ENCODE measurements at places on chromosomes 6 and 20.

GRCh38 chr6:16799279-16800193, 38.3 kb upstream of the ATXN1 start:
- DNase-seq = peak; percentile 65

DNA sequence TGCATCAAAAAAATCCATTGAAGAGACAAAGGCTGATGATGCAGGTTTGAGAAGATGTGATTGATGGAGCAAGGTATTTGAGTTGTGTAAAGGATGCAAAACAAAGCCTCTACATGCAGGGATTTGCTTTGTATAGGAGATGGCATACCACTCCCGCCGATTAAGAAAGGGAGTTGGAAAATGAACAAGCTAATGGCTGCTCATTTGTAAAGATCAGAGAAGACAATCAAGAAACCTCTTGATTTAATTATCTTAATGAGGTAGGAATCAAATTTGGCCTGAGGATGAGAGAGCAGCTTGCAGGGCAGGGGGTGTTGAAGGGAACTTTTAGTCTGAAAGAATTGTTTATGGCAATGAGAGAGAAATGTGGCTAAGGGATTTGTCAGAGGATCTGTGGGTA, 448.2 kb upstream of the ADGRB3 start:
- no peak for DNase-seq

GRCh38 chr20:58497076-58497641, 18.0 kb downstream of the APCDD1L start:
- no peak for DNase-seq

- DNase-seq = no peak
Observed at GRCh38 chr6:88238901-88239300, 72.8 kb upstream of the CNR1 start.

GRCh38 chr20:59182401-59183044, 18.9 kb downstream of the ZNF831 start:
- no peak for DNase-seq

DNA sequence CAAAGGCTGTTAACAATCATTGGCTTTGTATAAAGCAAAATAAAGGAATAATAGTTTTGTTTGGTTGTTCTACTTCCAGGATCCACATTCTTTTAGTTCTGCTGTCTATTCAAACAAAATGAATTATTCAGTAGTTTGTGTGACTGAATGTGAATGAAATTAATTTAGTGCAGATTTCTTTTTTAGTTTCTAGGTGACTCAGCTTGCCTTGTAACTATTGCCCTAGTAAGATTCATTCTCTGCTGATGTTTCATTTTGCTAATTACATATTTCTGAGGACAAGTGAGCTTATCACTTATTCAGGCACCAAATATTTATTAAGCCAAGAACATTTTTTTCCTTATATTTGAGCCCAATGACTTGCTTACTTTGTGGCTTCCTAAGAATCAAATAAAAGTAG, 46.5 kb upstream of the RIPOR2 start:
- no peak for DNase-seq

DNA sequence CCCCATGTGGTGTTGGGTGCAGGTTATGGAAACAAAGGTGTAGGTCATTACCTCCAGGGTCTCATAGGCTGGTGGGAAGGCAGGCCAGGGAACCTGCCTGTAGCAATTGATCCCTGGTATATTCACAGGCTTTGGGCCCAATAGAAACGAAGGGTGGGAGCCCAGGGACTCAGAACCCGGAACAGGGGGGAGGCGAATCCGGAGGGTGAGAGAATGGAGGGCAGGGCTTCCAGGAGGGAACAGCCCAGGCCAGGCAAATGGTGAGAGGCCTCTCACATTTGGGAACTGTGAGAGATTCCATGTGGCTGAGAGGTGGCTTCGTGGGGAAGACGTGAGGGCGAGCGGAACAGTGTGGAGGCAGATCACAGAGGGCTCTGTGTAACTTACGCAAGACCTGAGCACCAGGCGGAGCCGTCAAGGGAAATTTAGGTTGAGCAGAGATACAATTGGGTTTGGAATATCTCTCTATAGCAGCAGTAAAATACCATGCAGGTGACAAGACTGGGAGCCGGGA, 267.1 kb downstream of the ERMARD start:
- no peak for DNase-seq

- no peak for DNase-seq
Observed at GRCh38 chr6:34671367-34671766, 25.2 kb downstream of the ILRUN start.

DNA sequence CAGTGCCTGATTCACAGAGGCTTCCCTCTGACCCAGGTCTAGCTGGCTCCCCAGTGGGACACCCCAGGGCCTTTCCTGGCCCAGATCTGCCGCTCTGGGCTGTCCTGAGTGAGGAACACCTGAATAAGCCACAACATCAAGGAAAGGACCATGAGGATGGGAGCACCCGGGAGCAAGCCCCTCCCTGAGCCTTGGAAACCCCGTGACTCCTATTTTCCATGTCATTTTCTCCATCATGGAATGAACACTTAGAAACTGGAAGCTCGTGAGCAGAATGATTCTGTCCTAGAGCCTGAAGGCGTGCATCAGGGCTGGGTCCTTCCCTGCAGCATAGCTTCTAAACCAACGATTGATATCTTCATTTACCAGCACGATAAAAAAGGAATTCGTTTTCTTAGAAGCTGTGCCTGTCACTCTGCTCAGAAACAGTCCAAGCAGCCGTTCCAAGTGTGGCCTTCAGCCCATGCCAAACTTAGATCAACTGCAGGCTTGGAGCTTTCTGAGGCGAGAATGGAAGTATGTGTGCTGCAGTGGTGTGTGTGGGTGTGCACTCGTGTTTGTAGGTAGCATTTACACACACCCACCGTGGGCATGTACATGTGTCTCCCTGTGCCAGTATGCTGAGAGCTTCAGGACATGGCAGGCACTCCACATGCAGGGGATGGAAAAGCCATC, 83.2 kb upstream of the FOXC1 start:
- no peak for DNase-seq

- DNase-seq = no peak
Observed at GRCh38 chr20:60101201-60101890, 143.1 kb downstream of the CDH26 start.

DNA sequence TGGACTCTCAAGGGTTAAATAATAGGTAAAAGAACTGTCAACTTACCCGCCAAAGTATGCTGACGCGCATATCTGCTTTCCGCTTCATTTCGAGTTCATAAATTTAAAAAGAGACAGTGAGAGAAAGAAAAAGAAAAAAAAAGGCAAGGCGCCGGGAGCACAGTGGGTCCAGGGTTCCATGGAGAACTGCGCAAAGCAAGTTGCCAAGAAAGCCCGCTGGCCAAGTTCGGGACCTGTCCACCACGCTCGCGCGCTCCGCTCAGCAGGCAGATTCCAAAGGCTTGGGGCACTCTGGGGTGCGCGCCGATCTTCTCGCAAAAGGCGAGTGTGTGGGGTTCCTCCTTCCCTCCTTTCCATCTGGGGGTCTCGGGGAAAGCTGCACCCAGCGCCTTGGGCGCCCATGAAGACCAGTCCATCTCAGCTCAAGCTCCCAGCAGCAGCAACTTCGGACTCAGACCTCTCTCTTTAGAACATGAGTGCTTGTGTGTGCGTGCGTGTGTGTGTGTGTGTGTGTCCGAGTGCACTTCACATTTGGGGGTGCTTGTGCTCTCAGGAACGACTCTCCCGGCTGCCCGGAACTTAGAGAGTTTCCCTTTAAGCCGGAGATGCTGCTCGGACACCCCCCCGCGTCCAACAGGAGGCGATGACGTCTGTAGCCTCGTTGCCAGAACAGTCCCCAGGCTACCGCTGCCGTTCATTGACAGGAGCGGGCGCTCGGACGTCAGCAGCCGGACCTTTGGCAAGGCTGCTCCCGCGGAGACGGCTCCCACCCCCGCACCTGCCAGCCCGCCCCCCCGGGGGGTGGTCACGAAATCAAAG, 180.0 kb downstream of the TBXT start:
- peak; percentile 20 for DNase-seq

- DNase-seq = no peak
Observed at GRCh38 chr6:16694781-16695578, 66.3 kb downstream of the ATXN1 start.

- DNase-seq = no peak
Observed at GRCh38 chr6:41955412-41955811, 13.8 kb upstream of the CCND3 start.

DNA sequence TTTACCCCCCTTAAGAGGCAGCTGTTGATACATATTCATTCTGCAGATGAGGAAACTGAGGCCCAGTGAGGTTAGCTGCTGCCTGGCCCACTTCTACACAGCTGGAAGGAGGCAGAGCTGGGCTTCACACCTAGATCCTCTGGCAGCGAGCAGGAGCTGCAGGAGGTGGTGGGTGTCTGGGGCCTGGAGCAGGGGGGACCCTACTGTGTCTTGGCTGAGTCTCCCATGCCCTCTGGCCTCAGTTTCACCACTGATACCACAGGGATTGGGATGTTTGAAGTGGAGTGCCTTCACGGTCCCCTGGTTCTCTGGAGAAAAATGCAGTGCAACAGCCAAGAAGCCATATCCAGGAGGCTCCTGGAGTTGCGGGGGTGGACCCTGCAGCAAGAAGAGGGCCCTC, 8.2 kb upstream of the BPIFA2 start:
- no peak for DNase-seq

- peak; percentile 21 for DNase-seq
Observed at GRCh38 chr6:88982720-88983119, 19.3 kb upstream of the RNGTT start.

GRCh38 chr6:151498327-151498726, 4.5 kb downstream of the CCDC170 start:
- no peak for DNase-seq

DNA sequence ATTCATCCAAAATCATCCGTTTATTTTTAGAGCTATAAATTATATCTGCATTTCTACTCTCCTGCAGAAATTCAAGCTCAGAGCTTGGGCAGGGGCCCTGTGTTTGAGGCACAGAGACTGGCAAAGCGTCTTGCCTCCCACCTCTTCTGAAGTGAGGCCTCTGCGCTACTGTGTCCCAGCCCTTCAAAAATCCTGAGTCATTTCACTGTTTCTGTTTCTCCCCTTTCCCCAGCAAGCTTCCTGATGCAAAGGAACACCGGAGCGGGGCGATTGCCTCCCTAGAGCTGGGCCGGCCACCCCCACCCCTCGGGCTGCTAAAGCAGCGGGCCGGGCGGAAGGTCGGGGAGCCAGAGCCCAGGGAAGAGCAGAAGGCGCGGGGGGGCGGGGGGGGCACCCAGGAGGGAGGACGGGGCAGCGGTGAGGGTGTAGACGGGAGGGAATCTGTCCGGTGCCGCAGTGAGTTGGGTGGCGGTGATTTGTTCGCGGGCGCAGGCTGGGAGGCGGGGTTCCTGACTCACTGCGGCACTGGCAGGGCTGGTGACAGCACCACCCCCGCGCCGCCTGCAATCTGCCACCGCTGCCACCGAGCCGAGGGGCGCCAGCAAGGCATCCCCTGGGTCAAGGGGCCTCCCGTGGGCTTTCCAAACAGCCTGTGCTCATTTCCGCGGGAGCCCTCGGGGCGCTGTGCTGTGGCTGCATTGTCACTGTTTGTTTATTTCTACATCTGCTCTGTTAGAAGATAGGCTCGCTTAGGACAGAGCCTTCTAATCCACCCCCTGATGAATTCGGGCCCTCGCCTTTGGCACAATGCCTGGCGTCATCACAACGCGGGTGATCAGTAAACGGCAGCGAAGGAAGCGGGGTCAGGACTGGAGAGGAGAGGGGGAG, 46.5 kb upstream of the SNAP25 start:
- DNase-seq = no peak

- no peak for DNase-seq
Observed at GRCh38 chr20:63343460-63344445, 17.4 kb downstream of the CHRNA4 start.

DNA sequence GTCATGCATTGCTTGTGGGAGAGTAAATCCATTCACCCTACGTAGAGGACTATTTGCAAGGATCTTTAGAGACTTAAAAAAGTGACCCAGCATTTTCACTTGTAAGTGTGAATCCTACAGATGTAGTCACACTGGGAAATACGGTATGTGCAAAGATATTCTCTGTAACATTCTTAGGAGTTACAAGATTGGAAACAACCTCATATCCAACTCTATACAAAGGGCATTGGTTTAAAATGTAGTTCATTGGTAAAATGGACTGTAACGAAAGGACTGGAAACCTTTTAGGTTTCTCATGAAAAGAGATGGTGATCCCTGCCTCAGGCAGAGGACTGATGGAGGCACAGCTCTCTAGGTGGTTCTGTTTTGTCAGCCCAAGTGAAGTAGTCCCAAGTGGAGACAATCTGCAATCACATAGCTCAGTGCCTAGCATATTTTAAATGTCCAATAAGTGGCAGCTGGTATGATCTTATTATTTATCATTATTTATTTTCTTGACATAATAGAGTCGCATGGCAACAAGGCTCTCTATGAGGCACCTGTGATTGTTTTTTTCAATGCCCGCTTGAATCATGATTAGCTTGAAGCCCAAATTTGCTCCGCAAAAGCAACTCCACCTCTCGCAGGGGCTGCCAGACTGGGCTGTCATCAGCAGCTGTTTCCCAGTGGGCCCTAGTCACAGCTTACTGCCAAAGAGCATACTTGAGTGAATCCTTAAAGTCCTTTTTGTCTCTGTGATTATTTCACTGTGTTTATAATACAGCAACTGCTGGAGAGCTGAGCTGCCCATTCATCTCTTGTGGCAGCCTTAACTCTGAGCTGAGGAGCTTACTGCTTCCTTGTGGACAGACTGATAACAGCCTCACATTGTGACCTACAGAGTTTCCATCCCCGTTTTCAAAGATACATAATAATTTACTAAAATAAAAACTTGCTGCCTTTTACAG, 19.8 kb upstream of the ENPP1 start:
- DNase-seq = no peak

DNA sequence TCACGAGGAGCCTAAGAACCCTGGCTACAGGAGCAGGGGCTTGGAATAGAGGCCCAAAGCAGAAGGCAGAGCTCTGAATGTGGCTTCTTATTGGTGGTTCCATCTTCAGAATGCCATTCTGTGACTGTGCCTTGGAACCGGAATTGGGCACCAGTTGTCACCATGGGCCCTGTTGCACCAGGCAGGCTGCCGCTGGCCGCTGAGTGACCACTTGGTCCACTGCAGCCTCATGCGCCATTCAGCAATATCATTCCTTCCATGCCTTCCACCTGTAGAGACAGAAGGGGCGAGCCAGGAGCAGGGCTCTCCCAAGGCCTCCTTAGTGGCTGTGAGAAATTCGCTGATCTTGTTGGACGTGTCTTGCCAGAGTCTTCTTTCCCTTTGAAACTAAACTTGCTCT, 270.3 kb upstream of the CHD6 start:
- DNase-seq = no peak
